Activated CD4-positive, alpha-beta T cell treated with anti-CD3 and anti-CD28 coated beads for 36 hours (primary cell): ENCODE measurements at places on chromosomes 1 and 21. TPM values are rescaled to one million over a fixed set of nuclear protein-coding genes. Genes with fewer than 3 reads are reported as not detected.

DNA sequence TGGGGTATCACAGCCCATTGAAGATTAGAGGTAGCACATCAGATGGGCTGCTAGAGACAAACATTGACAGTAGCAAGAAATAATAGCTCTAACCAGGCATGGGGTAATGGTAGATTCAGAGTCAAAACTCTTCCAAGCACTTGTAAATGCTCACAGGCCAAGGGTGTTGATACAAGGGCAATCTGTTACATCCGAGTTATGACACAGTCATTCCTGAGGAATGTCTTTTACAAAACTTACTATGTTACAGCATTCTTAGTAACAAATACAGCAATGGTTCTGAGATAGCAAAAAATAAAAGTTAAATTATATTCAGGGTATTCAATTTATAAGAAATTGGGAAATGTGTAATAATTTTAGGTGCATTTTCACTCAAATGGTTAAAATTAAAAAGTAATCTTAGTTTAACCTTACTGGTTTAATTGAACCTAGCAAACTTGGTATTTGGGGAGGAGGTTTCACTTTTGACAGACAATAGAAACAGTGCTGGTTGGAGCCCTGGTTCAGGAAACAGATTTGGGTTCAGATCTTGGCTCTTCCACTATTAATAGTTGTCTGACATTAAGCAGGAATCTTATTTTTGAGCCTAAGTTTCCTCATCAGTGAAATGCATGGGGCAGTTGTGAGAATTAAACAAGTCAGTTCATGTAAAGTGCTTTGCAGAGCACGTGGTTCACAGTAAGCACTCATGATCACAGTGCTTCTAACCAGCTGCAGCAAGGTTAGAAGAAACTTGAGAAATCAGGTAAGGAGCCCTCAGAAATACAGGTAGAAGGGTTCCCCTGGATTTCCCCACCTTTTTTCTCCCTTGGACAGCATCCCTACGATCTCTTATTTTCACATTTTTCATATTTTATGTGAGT is 4.4 kb downstream of the ST3GAL3 start:
- H3K4me1 ChIP-seq: peaks cover 19% of the 10 kb centered on the region
- H3K27ac ChIP-seq: no peak overlapping the region
- DNase-seq: no peak
- no peak overlapping the region for H3K4me3 ChIP-seq

GRCh38 chr1:158118713-158119402 is 61.8 kb upstream of the CD1D start:
- no peak overlapping the region for H3K4me3 ChIP-seq
- peaks cover 6% of the 10 kb centered on the region for H3K4me1 ChIP-seq
- H3K27ac ChIP-seq: no peak overlapping the region
- H3K36me3 ChIP-seq: no peaks in the 10 kb centered on the region
- peaks cover 39% of the 10 kb centered on the region for H3K27me3 ChIP-seq
- no peak for DNase-seq

GRCh38 chr1:9427388-9427787 is 111.9 kb upstream of the SLC25A33 start:
- peaks cover 47% of the 10 kb centered on the region for H3K4me1 ChIP-seq
- H3K36me3 ChIP-seq: no peaks in the 10 kb centered on the region
- no peaks in the 10 kb centered on the region for H3K27me3 ChIP-seq

- no peak overlapping the region for H3K27ac ChIP-seq
- no peaks in the 10 kb centered on the region for H3K4me1 ChIP-seq
- peaks cover 8% of the 10 kb centered on the region for H3K27me3 ChIP-seq
- no peak for DNase-seq
- H3K4me3 ChIP-seq: no peak overlapping the region
These were observed 164.3 kb downstream of the GRIK1 start for GRCh38 chr21:29775462-29775861.

DNA sequence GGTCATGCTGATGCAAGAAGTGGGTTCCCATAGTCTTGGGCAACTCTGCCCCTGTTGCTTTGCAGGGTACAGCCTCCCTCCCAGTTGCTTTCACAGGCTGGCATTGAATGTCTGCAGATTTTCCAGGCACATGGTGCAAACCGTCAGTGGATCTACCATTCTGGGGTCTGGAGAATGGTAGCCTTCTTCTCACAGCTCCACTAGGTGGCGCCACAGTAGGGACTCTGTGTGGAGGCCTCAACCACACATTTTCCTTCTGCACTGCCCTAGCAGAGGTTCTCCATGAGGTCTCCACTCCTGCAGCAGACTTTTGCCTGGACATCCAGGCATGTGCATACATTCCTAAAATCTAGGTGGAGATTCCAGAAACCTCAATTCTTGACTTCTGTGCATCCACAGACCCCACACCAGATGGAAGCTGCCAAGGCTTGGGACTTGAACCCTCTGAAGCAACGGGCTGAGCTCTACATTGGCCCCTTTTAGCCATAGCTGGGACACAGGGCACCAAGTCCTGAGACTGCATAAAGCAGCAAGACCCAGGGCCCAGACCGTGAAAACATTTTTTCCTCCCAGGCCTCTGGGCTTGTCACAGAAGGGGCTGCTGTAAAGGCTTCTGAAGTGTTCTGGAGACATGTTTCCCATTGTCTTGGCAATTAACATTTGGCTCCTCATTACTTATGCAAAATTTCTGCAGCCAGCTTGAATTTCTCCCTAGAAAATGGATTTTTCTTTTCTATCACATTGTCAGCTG is 466.2 kb upstream of the PBX1 start:
- no peak overlapping the region for H3K27ac ChIP-seq
- peak; percentile 44 for DNase-seq
- H3K4me3 ChIP-seq: no peak overlapping the region
- no peaks in the 10 kb centered on the region for H3K27me3 ChIP-seq
- no peaks in the 10 kb centered on the region for H3K4me1 ChIP-seq

- peaks cover 64% of the 10 kb centered on the region for H3K27me3 ChIP-seq
- no peak overlapping the region for H3K4me3 ChIP-seq
- peaks cover 31% of the 10 kb centered on the region for H3K4me1 ChIP-seq
These were observed 3.0 kb downstream of the HLX start for GRCh38 chr1:220882061-220882891.

DNA sequence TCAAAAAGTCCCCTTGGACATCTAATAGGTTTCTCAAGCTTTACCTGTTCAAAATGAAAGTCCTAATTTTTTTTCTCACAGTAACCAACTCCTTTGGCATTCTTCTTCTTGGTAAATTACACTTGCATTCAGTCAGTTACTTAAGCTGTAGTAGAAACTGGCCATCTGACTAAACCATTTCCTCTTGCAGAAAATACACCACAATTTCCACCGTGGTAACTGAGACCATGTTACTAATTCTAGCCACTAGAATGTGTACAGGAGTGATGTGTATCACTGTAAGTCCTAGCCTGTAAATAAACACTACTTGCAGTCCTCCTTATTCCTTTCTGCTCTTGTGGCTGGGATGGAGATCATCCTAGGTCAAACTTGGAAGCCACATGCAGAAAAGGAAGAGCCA is 965.4 kb upstream of the TMPRSS15 start:
- H3K27me3 ChIP-seq: no peaks in the 10 kb centered on the region
- no peaks in the 10 kb centered on the region for H3K4me1 ChIP-seq
- no peak overlapping the region for H3K4me3 ChIP-seq

DNA sequence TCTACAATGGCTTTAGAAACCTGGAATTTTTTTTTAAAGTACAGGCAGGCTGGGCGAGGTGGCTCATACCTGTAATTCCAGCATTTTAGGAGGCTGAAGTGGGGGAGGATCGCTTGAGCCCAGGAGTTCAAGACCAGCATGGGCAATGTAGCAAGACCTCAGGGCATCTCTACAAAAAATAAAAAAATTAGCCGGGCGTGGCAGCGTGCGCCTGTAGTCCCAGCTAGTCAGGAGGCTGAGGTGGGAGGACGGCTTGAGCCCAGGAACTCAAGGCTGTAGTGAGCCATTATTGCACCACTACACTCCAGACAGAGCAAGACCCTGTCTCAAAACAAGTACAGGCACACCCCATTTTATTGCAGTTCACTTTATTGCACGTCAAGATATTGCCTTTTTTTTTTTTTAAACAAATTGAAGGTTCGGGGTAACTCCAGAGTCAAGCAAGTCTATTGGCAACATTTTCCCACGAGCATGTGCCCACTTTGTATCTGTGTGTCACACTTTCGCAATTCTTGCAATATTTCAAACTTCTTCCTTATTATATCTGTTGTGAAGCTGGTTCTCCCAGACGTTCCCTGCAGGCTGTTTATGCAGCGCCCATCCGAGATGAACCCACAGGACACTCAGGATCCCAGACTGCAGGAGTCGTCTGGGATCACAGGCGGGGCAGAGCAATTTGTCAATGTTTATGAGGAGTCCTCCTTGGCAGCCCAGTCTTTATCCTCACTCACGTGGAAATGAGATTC is 4.7 kb downstream of the HES2 start:
- H3K27me3 ChIP-seq: peaks cover 46% of the 10 kb centered on the region
- H3K4me3 ChIP-seq: no peak overlapping the region
- no peak for DNase-seq
- no peaks in the 10 kb centered on the region for H3K36me3 ChIP-seq
- H3K4me1 ChIP-seq: peaks cover 12% of the 10 kb centered on the region
- no peak overlapping the region for H3K27ac ChIP-seq

GRCh38 chr1:9629445-9630201 is 21.9 kb upstream of the PIK3CD start:
- peaks cover 64% of the 10 kb centered on the region for H3K4me1 ChIP-seq
- peaks cover 42% of the 10 kb centered on the region for H3K36me3 ChIP-seq
- peak; percentile 88 for DNase-seq
- H3K27me3 ChIP-seq: peaks cover 2% of the 10 kb centered on the region
- H3K4me3 ChIP-seq: peak overlapping the region; percentile 87
- H3K27ac ChIP-seq: peak overlapping the region; percentile 95

- H3K36me3 ChIP-seq: no peaks in the 10 kb centered on the region
- H3K4me1 ChIP-seq: peaks cover 15% of the 10 kb centered on the region
- H3K27me3 ChIP-seq: peaks cover 23% of the 10 kb centered on the region
- no peak overlapping the region for H3K4me3 ChIP-seq
These were observed 250.1 kb downstream of the KCNH1 start for GRCh38 chr1:210883821-210884220.

- no peaks in the 10 kb centered on the region for H3K36me3 ChIP-seq
- DNase-seq: no peak
These were observed 237.2 kb downstream of the KAZN start for GRCh38 chr1:14835725-14836124.

DNA sequence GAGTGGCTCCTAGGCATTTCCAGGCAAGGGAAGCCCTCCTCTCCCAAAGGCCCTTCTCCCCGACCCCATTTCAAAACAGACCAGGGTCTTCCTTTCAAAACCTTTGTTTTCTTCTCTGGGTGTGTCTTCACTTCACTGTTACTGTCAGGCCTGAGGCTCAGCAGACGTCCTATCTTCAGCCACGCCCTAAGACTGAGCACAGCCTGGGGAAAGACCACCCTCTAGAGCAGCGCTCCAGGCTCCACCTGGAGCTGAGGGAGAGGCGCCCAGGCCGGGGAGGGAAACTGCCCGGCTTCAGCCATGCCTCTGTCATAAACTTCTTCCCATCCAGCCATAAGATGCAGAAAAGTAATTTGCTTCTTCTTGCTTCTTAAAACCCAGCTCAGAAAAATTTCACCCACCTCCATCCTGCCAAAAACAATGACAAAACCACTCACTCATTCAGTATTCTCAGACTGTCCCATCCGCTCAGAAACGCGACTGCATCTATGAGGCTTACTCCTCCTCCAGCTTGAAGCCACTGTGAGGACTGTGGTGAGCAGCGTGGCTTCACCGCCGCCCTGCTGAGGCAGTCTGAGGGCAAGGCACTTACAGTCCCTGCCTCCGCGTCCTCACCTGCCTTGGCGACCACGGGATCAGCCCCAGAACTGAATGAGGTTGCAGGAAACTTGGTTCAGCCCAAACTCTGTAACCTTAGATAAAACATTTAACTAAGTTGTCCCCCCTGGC is 36.1 kb downstream of the VN1R5 start:
- H3K4me3 ChIP-seq: no peak overlapping the region
- peak; percentile 11 for DNase-seq
- no peak overlapping the region for H3K27ac ChIP-seq
- no peaks in the 10 kb centered on the region for H3K27me3 ChIP-seq
- H3K36me3 ChIP-seq: no peaks in the 10 kb centered on the region
- H3K4me1 ChIP-seq: no peaks in the 10 kb centered on the region

- H3K36me3 ChIP-seq: peaks cover 48% of the 10 kb centered on the region
- H3K4me1 ChIP-seq: peaks cover 15% of the 10 kb centered on the region
- H3K27ac ChIP-seq: no peak overlapping the region
- no peaks in the 10 kb centered on the region for H3K27me3 ChIP-seq
These were observed 117.9 kb downstream of the MACF1 start for GRCh38 chr1:39322431-39322830.

GRCh38 chr21:25171438-25171837 is 435.8 kb downstream of the MRPL39 start:
- no peak for DNase-seq
- no peak overlapping the region for H3K27ac ChIP-seq
- no peaks in the 10 kb centered on the region for H3K4me1 ChIP-seq
- H3K27me3 ChIP-seq: no peaks in the 10 kb centered on the region
- H3K36me3 ChIP-seq: no peaks in the 10 kb centered on the region
- H3K4me3 ChIP-seq: no peak overlapping the region

DNA sequence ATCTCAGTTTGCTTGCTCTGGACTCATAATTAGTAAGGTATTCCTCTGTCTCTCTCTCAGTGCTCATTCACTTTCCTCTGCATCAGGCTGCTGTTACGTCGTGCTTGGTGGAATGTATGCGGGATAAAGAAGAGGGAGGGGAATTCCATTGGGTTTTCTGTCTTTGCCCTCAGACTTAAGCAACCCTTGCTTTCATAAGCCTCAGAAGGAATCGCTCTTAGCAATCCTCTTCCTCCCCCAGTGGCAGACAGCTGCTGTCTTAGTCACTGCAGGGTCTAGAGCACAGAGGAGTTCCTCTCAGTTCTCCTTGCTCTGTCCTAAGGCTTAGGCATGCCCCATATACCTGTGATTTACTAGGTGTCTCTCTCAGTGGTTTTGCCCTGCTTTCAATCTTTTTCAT is 19.1 kb upstream of the NTMT2 start:
- H3K36me3 ChIP-seq: no peaks in the 10 kb centered on the region
- no peak for DNase-seq
- no peak overlapping the region for H3K27ac ChIP-seq
- no peak overlapping the region for H3K4me3 ChIP-seq

GRCh38 chr1:224325959-224326358 is 4.0 kb downstream of the NVL start:
- H3K36me3 ChIP-seq: peaks cover 4% of the 10 kb centered on the region
- no peak for DNase-seq
- no peak overlapping the region for H3K27ac ChIP-seq
- H3K4me1 ChIP-seq: peaks cover 20% of the 10 kb centered on the region
- H3K27me3 ChIP-seq: no peaks in the 10 kb centered on the region
- no peak overlapping the region for H3K4me3 ChIP-seq

- H3K4me3 ChIP-seq: peak overlapping the region; percentile 73
- peaks cover 9% of the 10 kb centered on the region for H3K4me1 ChIP-seq
- H3K36me3 ChIP-seq: no peaks in the 10 kb centered on the region
- peak; percentile 70 for DNase-seq
- no peak overlapping the region for H3K27ac ChIP-seq
These were observed 89.4 kb upstream of the IPO9 start for GRCh38 chr1:201739492-201740085.

- H3K4me3 ChIP-seq: no peak overlapping the region
- DNase-seq: no peak
- no peak overlapping the region for H3K27ac ChIP-seq
- H3K4me1 ChIP-seq: no peaks in the 10 kb centered on the region
- H3K36me3 ChIP-seq: no peaks in the 10 kb centered on the region
These were observed 116.0 kb downstream of the IER5 start for GRCh38 chr1:181204530-181204929.

The TMPRSS3 gene
- 113 TPM for total RNA-seq

The TEDDM1 gene
- total RNA-seq: not detected

The CHRM3 gene
- total RNA-seq: 0.11 TPM

The CLDN17 gene
- not detected for total RNA-seq

The NECTIN4 gene
- not detected for total RNA-seq

The HSPA6 gene
- 0.11 TPM for total RNA-seq

The SPRR2B gene
- total RNA-seq: not detected

The LHX8 gene
- not detected for total RNA-seq
